HFF-Myc (cell line): ENCODE measurements at places on chromosomes 1 and 21.

DNA sequence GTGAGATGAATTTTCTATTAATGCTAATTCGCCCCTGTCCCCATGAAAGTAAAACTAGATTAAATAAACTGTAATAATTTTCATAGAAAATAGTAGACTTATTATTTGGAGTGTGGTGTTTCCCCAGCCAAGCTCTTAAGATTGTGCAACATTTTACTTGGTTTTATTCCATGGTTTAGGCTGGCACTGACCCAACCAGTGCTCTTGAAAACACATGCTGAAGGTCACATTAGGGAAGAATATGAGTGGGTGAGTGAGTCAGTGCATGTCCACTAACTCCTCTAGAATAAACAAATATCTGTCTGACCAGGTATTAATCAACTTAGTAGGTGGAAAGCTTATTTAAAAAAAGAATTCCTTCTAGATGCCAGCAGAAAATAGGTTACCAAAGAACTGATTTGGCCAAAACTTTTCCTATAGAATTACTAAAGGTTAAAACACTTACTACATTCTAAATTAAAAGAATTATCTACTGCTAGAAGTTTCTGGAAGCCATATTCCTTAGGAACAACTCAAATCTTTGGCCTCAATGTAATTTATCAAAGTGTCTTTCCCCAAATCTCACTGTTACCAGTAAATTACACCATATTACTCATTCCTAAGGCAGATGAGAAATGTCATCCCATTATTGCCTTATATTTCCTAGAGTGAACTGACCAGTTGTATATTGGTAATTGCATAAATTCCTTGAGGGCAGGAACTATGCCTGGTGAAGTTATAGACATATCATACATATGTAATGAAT, 89.7 kb upstream of the RGS1 start:
- DNase-seq = peak; percentile 96

GRCh38 chr1:226697151-226697928, 41.7 kb downstream of the ITPKB start:
- no peak for DNase-seq

DNA sequence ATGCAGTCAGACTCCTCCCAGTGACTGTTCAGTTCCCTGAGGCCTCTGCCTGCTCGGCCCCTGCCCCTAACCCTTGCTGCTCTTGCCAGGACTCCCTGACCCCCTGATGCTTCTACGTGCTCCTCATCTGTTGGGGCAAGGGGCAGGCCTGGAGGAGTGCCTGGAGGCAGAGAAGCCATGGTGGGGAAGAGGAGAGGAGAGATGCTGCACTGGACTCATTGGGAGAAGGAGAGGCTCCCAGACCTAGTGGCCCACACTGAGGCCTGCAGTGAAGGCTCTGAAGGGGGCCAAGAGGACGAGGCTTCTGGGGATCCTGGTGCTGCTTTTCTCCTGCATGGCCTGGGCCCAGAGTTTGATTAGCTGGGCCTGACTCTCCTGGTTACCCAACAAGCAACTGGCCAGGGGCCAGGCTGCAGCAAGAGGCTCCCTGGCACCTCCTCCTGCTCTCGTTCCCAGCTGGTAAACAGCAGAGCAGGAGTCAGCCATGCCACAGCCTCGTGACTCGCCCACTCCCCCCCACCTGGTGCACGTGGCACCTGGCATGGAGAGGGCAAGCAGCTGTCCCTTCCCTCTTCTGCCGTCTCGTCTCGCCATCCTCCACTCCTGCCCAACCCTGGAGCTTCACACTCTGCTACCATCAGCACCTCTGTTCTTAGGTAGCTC, 847 bp upstream of the RORC start:
- no peak for DNase-seq

DNA sequence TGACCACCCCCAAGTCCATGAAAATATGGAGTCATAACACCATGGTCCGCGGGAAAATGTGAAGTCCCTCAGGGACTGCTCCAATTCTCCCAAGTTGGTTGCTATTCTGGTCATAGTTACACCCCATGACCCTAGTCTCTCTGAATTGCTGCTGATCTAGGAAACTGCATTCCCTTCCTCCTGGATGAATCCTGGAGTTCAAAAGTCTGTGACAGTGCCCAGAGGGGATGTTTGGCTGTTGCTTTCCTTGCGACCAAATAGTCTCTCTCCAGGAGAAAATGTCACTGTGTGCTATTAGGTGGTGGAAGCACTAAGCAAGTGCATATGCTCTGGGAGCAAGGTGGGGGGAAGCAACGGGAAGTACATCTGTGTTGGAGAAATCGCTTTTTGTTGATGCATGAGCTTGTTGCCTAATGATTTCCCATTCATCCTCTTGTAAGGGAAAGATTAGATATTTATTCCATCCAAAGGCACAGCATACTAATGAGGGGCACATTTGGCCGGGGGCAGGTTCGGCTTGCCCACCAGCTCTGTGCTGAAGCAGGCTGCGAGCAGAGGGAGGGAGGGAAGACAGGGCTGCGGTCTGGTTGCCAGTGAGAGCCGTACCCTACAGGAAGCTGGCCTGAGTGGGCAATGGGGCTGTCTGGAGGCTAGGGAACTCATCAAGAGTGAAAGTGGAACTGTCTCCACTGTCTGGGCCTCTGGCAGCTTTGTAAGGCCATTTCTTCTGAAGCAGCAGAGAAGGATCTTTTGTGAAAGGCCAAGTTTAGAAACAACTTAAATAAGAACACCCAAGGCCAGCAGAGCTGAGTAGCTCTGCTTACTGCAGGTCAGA, 27.2 kb downstream of the SYT6 start:
- DNase-seq = no peak

GRCh38 chr1:15305468-15305770, 58.4 kb downstream of the FHAD1 start:
- DNase-seq = no peak
